ENCODE measurements at places on chromosomes 13 and 19.
A peak's percentile ranks its signal among the peaks of the same experiment; 100 is the strongest.

GRCh38 chr19:2016041-2016807 lies 710 bp upstream of the BTBD2 start:
- DNase-seq: peak; percentile 85

GRCh38 chr13:110766671-110767430 lies 53.4 kb downstream of the ING1 start:
- DNase-seq: no peak

DNA sequence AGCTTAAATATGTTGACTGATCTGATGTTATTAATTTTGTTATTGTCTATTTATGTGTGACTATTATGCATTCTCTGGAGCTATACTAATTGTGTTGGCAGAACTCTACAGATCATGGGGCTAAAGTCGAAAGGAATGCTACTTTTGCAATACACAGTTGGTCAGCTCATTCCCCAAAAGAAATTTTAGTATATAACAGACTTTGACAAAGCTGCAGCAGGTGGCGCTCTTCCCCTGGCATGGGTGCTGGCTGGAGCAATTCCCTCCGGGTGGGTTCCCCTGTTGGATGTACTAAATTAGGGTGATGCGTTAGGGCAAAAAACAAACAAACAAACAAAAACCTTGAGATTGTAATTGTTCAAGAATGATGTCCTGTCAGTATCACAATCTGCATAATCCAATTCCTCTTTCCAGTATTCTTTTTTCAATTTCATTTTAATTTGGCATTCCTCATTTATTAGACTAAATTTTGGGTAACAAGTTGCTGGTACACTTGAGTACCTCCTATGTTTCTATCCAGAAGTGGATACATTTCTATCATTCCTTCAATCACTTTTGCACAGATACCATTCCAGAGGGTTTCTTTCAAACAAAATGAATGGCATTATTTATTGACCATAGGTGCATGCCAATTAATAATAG lies 322.8 kb upstream of the EDNRB start:
- DNase-seq: peak; percentile 10

DNA sequence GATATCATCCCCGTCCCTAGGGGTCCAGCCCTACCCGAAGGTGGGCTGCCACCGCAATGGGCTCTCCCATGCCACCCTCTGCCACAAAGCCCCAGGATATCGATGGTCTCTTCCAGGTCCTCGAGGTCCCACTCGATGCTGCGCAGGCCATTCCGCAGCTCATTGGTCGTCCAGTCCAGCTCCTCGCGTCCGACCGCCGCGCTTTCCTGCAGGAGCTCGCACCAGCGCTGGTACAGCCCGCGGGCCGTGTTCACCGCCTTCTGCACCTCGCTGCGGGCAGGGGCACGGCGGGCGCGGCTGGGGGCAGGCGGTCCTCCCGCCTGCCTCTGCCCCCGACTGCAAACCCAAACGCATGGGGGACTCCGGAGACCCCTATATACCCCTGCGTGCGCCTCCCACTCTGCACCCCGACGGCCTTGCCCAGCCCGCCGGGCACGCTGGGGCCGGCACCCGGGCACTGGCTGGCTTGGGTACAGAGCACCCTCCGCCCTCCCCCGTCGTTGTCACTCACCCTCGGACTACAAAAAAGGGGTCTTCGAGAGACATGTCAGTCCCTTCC lies 468 bp downstream of the STX10 start:
- DNase-seq: peak; percentile 48

DNA sequence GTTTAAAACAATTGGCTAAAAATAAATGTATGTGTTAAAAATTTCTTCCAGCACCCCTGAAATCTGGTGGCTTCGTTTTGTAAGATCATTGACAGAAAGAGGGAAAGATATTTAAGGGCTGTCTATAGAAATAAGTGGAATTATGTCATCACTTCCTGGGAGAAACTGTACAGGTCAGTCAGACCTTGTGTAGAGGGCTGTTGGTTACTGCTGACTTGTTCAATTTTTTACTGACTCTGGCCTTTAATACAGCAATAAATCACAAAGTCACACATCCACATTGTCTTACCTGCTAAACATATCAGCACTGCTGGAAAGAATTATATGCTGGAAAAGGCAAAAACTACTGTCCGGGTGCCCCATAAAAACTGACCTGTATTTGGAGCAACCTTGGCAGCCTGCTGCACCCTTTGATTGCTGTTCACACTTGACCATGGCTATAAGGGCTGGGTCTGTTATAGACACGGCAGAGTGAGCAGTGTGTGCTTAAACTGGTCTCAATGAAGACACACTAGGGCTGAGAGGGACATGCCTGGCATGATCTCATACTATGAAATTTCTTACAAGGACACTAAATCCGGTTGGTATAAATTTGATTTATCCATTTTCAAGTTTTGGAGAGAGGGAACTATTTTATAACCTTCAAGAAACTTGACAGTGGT lies 162.1 kb downstream of the NHLRC3 start:
- no peak for DNase-seq

GRCh38 chr19:7975037-7975436 lies 30.4 kb downstream of the ELAVL1 start:
- DNase-seq: no peak

- no peak for DNase-seq
These were observed 27.4 kb downstream of the EFNA2 start for GRCh38 chr19:1312767-1313694.

GRCh38 chr19:55018216-55018615 lies 19.8 kb downstream of the GP6 start:
- DNase-seq: no peak

- DNase-seq: no peak
These were observed 198.2 kb downstream of the EFNB2 start for GRCh38 chr13:106337096-106337850.

- no peak for DNase-seq
These were observed 270.2 kb downstream of the DNAJC15 start for GRCh38 chr13:43293561-43293960.

- DNase-seq: peak; percentile 39
These were observed 29.1 kb downstream of the NFIX start for GRCh38 chr19:13024126-13024950.

DNA sequence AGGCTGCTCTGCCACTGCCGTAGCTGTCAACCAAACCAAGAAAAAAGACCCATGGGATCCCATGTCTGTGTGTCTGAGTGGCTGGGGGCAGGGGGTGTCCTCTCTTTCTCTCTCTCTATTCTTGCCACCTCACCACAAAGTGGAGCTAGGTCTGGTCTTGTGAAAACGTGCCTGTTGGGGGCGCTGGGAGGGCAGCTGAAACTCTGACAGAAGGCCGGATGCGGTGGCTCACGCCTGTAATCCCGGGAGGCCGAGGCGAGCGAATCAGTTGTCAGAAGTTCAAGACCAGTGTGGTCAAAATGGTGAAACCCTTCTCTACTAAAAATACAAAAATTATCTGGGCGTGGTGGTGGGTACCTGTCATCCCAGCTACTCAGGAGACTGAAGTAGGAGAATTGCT lies 29.2 kb downstream of the ZNF146 start:
- DNase-seq: no peak

DNA sequence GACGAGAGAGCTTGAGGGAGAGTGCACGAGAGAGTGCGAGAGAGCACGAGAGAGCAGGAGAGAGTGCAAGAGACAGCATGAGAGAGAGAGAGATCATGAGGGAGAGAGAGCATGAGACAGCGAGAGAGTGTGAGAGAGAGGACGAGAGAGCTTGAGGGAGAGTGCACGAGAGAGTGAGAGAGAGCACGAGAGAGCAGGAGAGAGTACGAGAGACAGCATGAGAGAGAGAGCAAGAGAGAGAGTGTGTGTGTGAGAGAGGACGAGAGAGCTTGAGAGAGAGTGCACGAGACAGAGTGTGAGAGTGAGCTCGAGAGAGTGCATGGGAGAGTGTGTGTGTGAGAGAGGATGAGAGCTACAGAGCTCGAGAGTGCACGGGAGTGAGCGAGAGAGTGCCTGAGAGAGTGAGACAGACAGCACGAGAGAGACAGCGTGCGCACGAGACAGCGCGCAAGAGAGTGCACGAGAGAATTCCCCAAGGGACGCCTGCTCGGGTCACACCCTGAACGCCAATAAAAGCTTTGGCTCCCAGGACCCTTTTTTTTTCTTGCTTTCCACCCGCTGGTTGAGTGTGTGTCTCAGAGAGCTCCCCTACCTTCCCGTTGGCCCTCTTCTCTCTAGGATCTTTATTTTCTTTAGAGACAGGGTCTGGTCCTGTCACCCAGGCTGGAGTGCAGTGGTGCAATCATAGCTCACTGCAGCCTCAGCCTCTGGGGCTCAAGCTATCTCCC lies 3.7 kb downstream of the CD70 start:
- DNase-seq: no peak

DNA sequence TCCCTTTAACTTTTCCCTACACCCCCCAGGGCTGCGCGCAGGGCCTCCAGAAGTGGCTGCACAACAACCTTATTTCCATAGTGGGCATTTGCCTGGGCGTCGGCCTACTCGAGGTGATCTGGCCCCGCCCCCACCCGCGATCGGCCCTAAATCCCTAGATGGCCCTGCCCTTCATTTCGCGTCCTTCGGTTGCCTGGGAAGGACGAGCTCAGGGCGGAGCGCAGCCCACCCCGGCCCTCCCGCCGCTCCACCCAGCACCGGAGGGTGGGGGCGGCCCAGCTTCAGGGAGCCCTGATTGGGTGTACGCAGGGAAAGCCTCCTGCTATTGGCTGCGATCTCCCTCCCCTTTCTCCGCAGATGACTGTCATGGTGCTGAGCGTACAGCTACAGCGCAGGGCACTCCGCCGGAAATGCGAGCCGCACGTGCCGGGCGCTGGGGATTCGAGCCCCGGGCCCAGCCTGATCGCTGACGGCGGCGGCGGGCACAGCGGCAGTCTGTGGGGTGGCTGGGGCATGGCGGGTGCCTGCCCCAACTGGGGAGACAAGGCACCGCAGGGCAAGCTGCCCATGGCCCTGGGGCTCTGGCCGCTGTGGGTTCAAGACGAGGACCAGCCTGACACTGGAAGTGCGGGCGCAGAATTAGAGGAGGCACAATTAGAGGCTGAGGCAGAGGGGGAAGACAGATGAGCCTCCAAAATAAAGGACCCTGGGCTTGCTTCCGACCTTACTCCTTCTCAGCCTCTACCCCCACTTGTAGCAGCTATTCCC lies 4.3 kb downstream of the CD37 start:
- DNase-seq: no peak

DNA sequence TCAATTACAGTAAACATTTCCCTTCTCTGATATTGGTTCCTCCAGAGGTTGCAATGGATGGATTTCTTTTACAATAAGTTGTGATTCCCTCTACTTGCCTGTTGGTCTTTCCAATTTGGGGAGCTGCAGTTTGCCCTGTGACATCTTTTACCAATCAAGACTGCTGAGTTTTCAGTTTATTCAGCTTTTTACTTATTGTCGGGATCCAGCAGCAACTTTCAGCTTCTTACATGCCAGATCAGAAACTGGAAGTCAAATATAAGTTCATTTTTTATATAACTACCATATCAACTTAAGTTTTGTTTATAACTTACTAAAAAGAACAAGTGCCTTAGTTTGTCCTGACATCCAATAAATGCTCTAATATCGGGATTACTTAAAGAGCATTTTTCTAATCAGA lies 10.5 kb downstream of the OR10H3 start:
- no peak for DNase-seq

DNA sequence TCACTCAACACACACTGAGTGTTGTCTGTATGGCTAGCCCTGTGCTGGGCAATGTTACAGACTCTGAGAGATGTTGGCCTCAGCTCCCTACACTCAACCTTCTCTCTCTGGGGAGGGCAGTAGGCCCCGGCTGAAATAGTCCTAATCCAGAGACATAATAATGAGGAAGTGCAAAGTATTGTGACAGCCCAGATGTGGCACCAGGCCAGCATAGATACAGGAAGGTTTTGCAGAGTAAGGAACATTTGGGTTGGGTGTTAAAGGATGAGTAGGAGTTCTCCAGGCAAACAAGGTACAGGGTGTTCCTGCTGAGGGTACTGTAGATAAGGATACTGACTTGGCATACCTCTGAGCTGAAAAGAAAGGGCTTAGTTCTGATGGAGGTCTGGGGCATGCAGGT lies 2.4 kb downstream of the LIN7B start:
- DNase-seq: no peak

DNA sequence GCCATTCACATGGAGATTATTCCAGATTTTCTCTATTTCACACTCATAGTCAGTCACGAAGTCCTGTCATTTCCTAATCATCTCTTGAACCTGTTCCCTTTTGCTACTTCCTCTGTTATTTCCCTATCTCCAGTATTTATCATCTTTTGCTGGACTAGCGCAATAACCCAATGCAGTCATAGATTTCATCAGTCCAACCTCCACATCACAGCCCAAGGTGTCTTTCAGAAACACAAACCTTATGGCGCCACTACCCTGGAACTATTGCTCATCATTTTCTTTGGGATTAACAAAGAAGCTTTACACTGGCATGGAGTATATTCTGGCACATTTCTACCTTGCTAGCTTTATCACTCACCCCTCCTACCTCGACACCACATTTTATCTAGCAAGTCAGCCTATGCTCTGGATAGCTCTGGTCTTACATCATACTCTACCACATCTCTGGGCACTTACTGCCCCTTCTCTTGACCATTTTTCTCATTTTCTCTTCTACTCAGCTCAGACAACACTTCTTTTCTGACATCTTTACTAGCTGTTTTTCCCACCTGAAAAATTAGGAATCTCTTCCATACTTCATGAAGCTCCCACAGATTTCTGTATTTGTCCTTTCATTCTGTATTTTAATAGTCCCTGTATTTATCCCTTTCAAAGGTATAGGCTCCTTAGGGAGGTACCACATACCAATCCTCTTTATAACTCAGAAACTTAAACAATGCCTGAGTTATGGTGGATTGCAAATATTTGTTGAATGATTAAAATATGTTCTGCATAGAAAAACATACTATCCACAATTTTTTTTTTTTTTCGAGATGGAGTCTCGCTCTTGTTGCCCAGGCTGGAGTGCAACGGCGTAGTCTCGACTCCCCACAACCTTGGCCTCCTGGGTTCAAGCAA lies 534.7 kb downstream of the KLF12 start:
- no peak for DNase-seq

- DNase-seq: no peak
These were observed 57.6 kb downstream of the MICU2 start for GRCh38 chr13:21546372-21546771.

- DNase-seq: no peak
These were observed 407.2 kb downstream of the KCNRG start for GRCh38 chr13:50422181-50423148.

GRCh38 chr19:6481541-6482342 lies at the start of gene DENND1C:
Gene DENND1C (minus strand): TSS chr19:6481787. CDS start chr19:6481695, 92 bp downstream.
- DNase-seq: no peak

DNA sequence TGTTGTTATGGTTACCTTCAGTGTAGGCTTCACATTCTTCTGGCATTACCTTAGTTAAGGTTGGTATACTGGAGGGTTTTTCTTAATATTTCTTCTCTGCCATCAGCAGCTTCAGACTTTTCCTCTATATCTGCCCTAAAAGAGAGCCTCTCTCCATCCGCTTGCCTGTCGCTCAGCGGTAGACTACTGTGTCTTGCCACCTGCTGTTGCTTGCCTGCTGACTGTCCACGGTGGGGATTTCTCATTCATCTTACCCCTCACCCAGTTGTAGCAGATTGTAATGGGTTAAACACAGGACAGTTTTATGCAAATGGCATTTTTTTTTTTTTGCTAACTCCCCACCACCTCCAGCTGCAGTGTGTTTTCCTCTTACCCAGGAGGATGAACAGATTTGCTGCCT lies 577.2 kb downstream of the SLITRK5 start:
- DNase-seq: no peak

GRCh38 chr13:112073245-112074138 lies 6.5 kb downstream of the SOX1 start:
- peak; percentile 90 for DNase-seq

Measured in NCI-H1105 (cell line).